ENCODE measurements at places on chromosomes 11 and 22.

- no peak for DNase-seq
Measured at GRCh38 chr11:5038341-5038740, 8.0 kb upstream of the OR52J3 start.

GRCh38 chr11:44623341-44623730 is 57.9 kb downstream of the CD82 start:
- DNase-seq: no peak

DNA sequence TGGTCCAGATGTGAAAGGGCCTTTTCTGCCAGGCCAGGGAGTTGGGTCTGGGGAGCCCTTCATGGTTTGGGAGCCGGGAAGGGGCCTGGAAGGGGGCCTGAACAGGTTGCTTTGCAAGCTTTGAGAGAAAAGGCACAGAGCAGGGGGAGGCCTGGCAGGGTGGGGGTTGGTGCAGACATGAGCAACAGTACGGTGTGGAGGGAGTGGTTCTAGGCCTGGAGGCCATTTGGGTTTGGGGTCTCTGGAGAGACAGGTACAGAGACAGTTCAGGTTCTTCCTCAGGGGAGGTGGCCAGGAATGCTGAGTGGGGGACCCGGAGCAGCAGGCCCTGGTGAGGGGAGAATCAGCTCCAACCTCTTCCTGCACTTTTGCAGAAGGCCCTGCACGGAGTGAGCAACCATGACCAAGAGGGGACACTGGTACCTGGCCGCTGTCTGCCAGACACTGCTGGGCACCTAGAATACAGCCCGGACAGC is 1.4 kb downstream of the KDELR3 start:
- DNase-seq: no peak

GRCh38 chr22:30425616-30426387 is at the start of gene MTFP1:
Gene MTFP1, plus strand, starts transcription at chr22:30425768. Its CDS starts 112 bp downstream, at chr22:30425880.
- DNase-seq: no peak

- no peak for DNase-seq
Measured at GRCh38 chr11:23723861-23724260, 773.0 kb upstream of the LUZP2 start.

DNA sequence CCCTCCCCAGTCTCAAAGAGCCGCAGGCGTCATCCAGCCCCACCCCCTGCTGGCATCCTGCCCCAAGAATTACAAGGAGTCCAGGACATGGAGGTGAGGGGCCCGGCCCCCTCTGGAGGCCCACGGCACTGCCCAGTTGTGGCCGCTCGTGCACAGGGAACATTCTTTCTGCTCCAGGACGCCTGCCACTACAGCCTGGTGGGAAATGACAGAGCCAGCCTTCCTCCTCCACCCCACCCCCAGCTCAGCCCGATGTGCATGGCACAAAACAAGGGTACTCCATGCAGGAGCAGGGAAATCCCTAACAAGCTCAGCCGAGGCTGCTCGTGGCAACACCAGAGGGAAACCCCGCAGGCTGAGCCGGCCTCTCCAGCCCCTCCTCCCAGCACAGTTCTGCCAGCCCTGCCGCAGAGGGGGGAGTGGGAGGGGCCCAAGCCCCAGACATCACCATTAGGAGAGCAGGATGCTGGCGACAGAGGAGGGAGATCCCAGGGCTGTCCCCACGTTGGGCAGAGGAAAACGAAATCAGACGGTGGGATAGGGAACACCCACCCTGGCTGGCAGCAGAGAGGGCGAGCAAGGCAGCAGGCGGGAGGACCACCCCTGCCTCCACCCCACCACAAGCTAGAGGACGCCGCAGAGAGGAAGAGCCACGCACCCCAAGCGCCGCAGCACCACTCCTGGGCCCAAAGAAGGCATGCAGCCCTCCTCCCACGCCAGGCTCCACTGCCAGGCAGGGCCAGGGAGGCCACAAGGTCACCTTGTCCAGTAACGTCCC is 10.0 kb downstream of the IGSF9B start:
- DNase-seq: no peak

GRCh38 chr11:128936606-128937251 is 5.9 kb downstream of the TP53AIP1 start:
- no peak for DNase-seq

GRCh38 chr11:85848556-85848955 is 6.6 kb upstream of the CCDC83 start:
- no peak for DNase-seq

- no peak for DNase-seq
Measured at GRCh38 chr22:38260761-38261681, 11.8 kb downstream of the TMEM184B start.

DNA sequence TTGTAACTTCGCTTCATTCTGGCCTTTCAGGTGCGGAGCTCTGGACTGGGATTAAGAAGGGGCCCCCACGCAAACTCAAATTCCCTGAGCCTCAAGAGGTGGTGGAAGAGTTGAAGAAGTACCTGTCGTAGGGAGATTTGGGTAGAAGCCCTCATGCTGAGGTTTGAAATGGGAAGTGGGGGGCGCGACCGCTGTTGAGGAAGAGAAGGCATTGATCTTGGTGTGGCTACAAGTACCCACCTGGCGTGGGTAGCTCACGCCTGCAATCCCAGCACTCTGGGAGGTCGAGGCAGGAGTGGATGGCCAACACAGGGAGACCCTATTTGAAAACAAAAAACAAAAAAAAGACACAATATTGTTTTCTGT is 779 bp downstream of the SELENOH start:
- DNase-seq: no peak

Data from stimulated activated CD8-positive, alpha-beta memory T cell treated with anti-CD3 and anti-CD28 coated beads, Interleukin-15, amount 100 ng/mL, for 24 hours (primary cell).